ENCODE measurements at places on chromosomes 2 and 18.

GRCh38 chr2:15559379-15560139, 1.6 kb downstream of the NBAS start:
- no peak for DNase-seq

- no peak for DNase-seq
Measured at GRCh38 chr18:58025733-58026132, 18.3 kb upstream of the NEDD4L start.

DNA sequence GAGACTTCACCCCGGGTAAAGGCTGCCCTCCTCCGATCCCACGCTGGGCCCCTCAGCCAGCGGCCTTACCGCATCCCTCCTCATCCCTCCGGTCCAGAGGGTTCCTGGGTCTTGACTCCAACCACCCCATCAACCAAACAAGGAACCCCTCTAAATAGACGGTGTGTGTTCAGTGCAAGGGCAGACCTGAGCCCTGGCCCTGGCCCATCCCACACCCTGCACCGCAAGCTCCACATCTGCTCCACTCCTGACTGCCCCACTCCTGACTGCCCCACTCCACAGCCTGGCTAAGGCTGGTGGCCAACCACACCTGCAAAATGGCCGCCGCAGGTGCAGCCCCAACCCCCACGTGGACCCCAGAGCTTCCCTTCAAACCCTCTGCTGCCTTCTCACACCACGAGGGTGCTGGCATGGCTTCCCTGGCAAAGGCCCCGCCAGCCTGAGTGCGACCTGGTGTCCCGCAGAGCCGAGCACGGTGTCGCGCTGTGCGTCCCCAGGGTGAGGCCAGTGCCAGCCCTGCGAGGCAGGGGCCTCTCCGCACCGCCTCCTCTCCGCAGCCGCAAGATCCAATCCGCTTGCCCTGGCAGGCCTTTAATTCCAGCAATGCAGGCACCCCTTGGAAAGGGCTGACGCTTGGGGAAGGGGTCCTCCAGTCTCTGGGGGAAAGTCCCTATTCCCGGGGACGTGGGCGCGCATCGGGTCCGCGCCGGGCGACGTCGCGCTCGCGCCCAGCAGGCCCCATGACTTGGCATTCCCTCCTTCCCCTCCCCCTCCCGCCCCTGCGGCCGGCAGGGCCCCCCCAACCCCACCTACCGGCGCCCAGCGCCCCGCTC, 1.5 kb downstream of the KIF1A start:
- DNase-seq, result no peak

DNA sequence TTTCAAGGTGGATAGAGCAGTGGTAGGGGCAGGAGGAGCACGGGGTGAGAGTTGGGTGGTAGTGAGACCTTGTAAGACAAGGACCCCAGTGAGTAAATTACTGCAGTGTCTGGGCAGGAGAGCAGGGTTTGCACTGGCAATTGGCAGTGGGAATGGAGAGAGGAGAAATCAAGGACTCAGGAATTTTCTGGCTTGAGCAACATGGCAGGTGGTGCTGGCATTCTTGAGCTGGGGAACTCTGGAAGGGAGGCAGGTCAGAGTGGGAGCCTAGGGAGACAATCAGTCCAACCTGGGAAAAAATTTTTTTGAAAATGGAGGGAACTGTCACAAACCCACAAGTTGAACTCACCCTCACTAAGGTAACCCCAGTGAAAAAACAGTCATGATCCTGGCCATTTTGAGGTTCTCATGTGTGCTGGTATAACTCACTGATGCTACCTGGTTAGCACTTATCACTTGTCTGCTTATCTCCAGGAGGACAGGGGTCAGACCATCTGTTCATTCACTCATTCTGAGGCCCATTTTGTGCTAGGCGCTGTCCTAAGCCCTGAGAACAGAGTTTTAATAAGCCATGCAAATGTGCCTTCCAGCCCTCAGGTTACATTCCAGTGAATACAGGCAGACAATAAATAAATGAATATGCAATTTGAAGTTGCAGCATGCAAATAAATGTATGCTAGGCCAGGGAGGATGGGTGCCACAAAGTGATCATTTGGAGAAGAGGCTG, 92.2 kb upstream of the SEC11C start:
- no peak for DNase-seq

- no peak for DNase-seq
Measured at GRCh38 chr2:105455488-105456003, 56.7 kb upstream of the FHL2 start.

Data from thymus (tissue), 14 donors.